ENCODE measurements at places on chromosomes 7 and 10.
A peak's percentile ranks its signal among the peaks of the same experiment; 100 is the strongest.

- DNase-seq, result peak; percentile 43
- H3K4me1 ChIP-seq, result peaks cover 2% of the 10 kb centered on the region
- no peak overlapping the region for H3K4me3 ChIP-seq
- H3K36me3 ChIP-seq, result no peaks in the 10 kb centered on the region
- H3K27me3 ChIP-seq, result no peaks in the 10 kb centered on the region
These were observed 8.3 kb downstream of the MDFIC start for GRCh38 chr7:114930107-114930661.

- H3K4me3 ChIP-seq, result no peak overlapping the region
- DNase-seq, result no peak
- no peak overlapping the region for H3K27ac ChIP-seq
- H3K36me3 ChIP-seq, result no peaks in the 10 kb centered on the region
These were observed 146.2 kb upstream of the SLC26A5 start for GRCh38 chr7:103592187-103592586.

GRCh38 chr7:72035266-72035665 is 376.9 kb downstream of the CALN1 start:
- H3K27ac ChIP-seq, result no peak overlapping the region
- no peaks in the 10 kb centered on the region for H3K36me3 ChIP-seq
- no peak overlapping the region for H3K4me3 ChIP-seq
- no peaks in the 10 kb centered on the region for H3K4me1 ChIP-seq

DNA sequence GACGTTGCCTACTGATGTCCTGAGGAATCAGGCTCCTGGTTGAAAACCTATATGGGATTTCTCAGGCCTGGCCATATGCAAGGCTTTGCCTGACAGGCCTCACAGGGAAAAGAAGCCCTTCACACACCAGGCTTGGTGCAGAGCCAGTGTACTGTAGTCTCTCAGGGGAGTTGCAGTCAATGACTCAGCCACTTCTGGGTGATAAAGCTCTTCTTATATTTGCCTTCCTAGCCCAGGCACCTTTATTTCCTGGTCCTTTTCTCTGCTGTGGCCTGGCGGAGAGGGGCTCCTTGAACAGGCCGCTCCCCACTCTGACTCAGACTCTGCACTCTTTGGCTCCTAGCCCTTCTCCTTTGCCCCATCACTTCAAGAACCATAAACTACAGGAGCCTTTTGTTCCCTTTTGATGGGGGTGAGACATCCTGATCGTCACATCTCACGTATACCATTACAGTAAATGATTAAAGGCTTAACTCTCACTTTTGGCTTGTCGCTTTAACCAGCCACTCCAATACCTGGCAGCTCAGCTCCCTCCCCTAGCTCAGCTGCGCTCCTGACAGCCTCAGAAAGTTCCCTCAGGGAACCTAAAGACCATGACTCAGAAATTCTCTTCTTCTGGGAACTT is 33.5 kb downstream of the DPY19L1 start:
- peak overlapping the region; percentile 98 for H3K27ac ChIP-seq
- H3K27me3 ChIP-seq, result no peaks in the 10 kb centered on the region
- H3K36me3 ChIP-seq, result no peaks in the 10 kb centered on the region
- H3K4me1 ChIP-seq, result peaks cover 5% of the 10 kb centered on the region
- DNase-seq, result peak; percentile 91
- peak overlapping the region; percentile 35 for H3K4me3 ChIP-seq

DNA sequence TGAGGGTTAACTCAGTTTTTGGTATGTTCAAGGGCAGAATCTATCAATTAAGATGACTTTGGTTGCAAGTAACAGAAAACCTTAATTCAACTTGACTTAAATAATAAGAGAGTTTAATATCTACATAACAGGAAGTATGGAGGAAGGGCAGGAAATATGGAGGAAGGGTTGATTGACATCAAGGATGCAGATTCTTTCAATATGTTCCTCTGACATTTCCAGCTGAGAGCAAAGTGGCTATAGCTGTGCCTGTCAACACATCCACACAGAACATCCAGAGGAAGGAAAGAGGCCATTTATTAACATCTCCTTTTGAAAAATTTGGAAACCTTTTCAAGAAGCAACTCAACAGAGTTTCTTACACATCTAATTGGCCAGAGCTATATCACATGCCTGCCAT is 19.4 kb upstream of the RALA start:
- H3K4me1 ChIP-seq, result no peaks in the 10 kb centered on the region
- DNase-seq, result no peak
- no peak overlapping the region for H3K27ac ChIP-seq
- no peak overlapping the region for H3K4me3 ChIP-seq

DNA sequence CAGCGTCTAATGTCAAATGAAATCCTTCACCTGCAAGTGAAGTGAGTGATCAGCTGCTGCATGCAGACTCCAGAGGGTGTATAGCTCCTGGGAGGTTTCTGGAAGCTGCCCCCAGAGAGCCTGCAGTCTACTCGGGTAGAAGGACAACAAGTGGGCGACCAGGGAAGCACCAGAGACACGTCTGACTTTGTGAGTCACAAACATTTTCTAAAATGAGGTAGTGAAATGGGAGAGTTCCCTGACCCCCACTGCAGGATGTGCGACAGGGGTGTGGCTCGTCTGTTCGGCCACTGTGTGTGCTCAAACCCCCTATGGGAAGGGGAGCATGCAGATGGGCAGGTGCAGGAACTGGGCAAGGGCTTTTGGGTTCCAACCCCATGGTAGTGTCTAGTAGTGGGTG is 177.1 kb upstream of the PRKCQ start:
- no peak for DNase-seq
- H3K4me3 ChIP-seq, result no peak overlapping the region
- H3K27ac ChIP-seq, result no peak overlapping the region
- H3K4me1 ChIP-seq, result peaks cover 2% of the 10 kb centered on the region
- no peaks in the 10 kb centered on the region for H3K36me3 ChIP-seq
- peaks cover 22% of the 10 kb centered on the region for H3K27me3 ChIP-seq

GRCh38 chr10:101896225-101896877 is 52.8 kb upstream of the KCNIP2 start:
- DNase-seq, result no peak
- no peaks in the 10 kb centered on the region for H3K27me3 ChIP-seq
- no peaks in the 10 kb centered on the region for H3K4me1 ChIP-seq
- H3K4me3 ChIP-seq, result no peak overlapping the region

GRCh38 chr7:69994886-69995542 is 396.7 kb downstream of the AUTS2 start:
- no peak overlapping the region for H3K4me3 ChIP-seq
- no peak overlapping the region for H3K27ac ChIP-seq
- no peaks in the 10 kb centered on the region for H3K27me3 ChIP-seq

DNA sequence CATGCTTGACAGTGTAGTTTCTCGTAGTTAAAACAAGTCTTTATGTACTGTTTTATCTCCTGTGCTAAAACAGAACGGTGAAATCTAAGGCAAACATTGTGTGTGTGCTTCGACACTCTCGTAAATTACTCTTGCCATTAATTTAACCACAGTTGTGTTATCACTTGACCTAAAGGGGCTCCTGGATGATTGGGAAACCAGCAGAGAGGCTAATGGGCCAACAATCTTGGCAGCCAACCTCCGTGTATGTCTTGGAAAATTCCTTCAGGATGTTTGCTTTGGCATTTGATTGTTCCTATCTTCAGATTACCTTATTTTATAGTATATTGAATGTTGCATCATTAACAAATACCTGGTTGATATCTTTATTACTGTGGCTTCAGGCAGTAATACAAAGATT is 409.5 kb downstream of the SDK1 start:
- H3K4me3 ChIP-seq, result no peak overlapping the region
- peaks cover 2% of the 10 kb centered on the region for H3K4me1 ChIP-seq
- DNase-seq, result no peak
- H3K27ac ChIP-seq, result no peak overlapping the region
- H3K27me3 ChIP-seq, result no peaks in the 10 kb centered on the region
- H3K36me3 ChIP-seq, result no peaks in the 10 kb centered on the region

GRCh38 chr10:60186315-60187071 is 203.2 kb downstream of the ANK3 start:
- no peaks in the 10 kb centered on the region for H3K27me3 ChIP-seq
- H3K4me3 ChIP-seq, result peak overlapping the region; percentile 32
- no peak overlapping the region for H3K27ac ChIP-seq
- H3K4me1 ChIP-seq, result peaks cover 2% of the 10 kb centered on the region
- no peaks in the 10 kb centered on the region for H3K36me3 ChIP-seq

GRCh38 chr10:103140469-103140868 is 52.6 kb downstream of the NT5C2 start:
- no peak overlapping the region for H3K4me3 ChIP-seq
- no peaks in the 10 kb centered on the region for H3K27me3 ChIP-seq
- peaks cover 2% of the 10 kb centered on the region for H3K4me1 ChIP-seq
- peaks cover 17% of the 10 kb centered on the region for H3K36me3 ChIP-seq
- no peak for DNase-seq

DNA sequence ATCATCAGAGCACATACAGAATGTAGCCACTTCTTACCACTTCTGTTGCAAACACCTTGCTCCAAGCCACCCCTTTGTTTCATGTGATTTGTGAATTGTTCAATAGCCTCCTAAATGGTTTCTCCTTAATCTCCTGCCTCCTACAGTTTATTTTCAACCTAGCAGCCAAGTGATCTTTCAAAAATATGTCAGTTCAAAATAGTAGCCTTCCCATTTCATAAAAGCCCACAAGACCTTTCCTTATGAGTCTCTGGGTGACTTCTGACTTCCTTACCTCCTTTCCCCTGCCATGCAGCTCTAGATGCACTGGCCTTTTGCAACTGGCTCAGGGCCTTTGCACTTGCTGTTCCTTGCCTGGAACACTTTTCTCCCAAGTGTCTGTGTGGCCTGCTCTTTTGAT is 4.8 kb downstream of the MINDY4 start:
- no peak overlapping the region for H3K27ac ChIP-seq
- H3K27me3 ChIP-seq, result no peaks in the 10 kb centered on the region
- peaks cover 11% of the 10 kb centered on the region for H3K4me1 ChIP-seq

- no peak overlapping the region for H3K27ac ChIP-seq
- no peak for DNase-seq
- no peaks in the 10 kb centered on the region for H3K27me3 ChIP-seq
- peaks cover 7% of the 10 kb centered on the region for H3K4me1 ChIP-seq
- H3K4me3 ChIP-seq, result no peak overlapping the region
- H3K36me3 ChIP-seq, result peaks cover 17% of the 10 kb centered on the region
These were observed 5.6 kb downstream of the POR start for GRCh38 chr7:75920431-75921161.

DNA sequence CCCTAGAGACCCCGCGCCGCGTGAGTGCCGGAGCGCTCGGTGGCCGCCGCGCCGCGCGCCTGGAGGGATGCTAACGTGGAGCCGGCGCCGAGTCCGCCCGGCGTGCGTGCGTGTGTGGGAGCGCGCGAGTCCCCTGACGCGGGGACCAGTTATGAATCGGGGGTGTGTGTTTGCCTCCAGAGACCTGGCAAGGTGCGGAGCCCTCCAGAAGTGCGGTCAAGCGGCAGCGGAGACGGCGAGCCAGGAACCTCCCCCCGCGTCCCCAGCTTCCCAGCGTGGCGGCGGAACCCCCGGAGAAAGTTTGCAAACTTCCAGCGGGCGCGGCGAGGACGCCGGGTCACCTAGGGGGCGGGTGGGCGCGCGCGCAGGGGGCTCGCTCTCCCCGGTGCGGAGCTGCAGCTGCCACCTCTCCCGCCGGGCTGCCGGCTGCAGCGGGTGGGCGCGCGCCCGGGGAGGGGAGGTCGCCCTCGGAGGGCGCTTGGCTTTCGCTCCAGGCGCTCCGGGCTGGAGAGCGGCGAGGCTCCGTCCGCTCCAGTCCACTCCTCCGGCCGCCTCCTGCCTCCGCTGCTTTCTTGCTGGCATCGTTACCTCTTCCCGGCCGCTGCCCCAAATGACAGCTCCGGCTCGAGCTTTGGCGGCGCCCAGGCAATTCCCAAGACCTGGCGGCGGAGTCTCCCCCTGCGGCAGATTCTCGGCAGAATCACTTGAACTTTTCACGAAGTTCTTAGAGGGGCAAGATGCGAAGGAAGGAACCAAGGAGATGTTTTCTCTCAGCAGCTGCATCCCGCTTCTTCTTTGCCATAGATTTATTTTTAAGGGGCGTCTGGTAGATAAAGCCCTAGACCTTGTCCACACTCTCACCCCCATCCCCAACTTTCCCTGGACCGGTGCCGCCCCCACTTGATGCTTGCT is 2.3 kb upstream of the CREB5 start:
- H3K4me3 ChIP-seq, result peak overlapping the region; percentile 83
- peak; percentile 54 for DNase-seq
- peaks cover 9% of the 10 kb centered on the region for H3K4me1 ChIP-seq
- no peaks in the 10 kb centered on the region for H3K36me3 ChIP-seq

GRCh38 chr7:74093671-74094223 is 10.1 kb downstream of the LIMK1 start:
- DNase-seq, result no peak
- no peak overlapping the region for H3K4me3 ChIP-seq
- peaks cover 39% of the 10 kb centered on the region for H3K4me1 ChIP-seq
- peak overlapping the region; percentile 99 for H3K27ac ChIP-seq

- no peak overlapping the region for H3K4me3 ChIP-seq
- peaks cover 23% of the 10 kb centered on the region for H3K36me3 ChIP-seq
- no peaks in the 10 kb centered on the region for H3K4me1 ChIP-seq
- no peak for DNase-seq
These were observed 59.0 kb downstream of the ZMYND11 start for GRCh38 chr10:194281-194680.

DNA sequence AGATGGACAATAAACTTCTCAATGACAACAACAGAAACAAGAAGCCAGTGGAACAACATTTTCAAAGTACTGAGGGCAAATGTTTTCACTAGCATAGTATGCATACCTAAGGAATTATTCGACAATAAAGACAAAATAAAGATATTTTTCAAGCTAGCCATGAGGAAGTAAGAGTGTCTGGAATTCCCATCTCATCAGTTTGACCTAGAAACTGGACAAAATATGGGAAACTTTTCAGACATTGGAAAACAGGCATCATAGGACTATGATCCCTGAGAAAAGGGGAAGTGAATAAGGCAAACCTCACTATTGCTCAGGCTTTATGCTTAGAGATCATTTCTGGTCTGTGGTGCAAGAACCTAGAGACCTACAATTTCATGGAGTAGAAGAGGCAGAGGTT is 86.3 kb downstream of the OAT start:
- H3K27ac ChIP-seq, result peak overlapping the region; percentile 65
- no peak for DNase-seq
- H3K4me3 ChIP-seq, result no peak overlapping the region

- H3K4me3 ChIP-seq, result no peak overlapping the region
- no peak for DNase-seq
- no peaks in the 10 kb centered on the region for H3K4me1 ChIP-seq
- H3K27ac ChIP-seq, result no peak overlapping the region
- no peaks in the 10 kb centered on the region for H3K36me3 ChIP-seq
- no peaks in the 10 kb centered on the region for H3K27me3 ChIP-seq
These were observed 81.6 kb downstream of the SFMBT2 start for GRCh38 chr10:7329219-7329618.

GRCh38 chr10:51366044-51366443 is 291.8 kb downstream of the PRKG1 start:
- no peaks in the 10 kb centered on the region for H3K4me1 ChIP-seq
- no peaks in the 10 kb centered on the region for H3K36me3 ChIP-seq
- no peak overlapping the region for H3K4me3 ChIP-seq
- no peaks in the 10 kb centered on the region for H3K27me3 ChIP-seq
- DNase-seq, result no peak

DNA sequence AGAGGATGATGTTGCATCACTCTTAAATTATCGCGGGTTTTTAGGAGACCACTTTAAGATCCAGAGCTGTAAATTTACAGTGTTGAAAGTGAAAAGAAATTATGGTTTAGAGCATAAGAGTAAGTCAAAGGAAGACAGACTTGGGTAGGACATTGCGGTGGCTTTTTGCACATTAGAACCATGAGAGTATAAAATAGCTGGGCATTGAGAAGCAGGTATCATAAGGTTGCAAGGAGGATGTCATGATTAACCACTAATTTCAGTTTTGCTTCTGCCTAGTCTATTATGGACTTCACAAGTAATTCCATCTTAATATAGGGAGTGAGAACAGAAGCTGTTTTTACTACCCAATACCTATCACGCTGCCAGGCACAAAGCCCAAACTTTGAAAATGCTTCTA is 57.7 kb downstream of the CALCR start:
- no peak for DNase-seq
- no peak overlapping the region for H3K4me3 ChIP-seq
- no peaks in the 10 kb centered on the region for H3K36me3 ChIP-seq
- no peaks in the 10 kb centered on the region for H3K27me3 ChIP-seq
- no peaks in the 10 kb centered on the region for H3K4me1 ChIP-seq
- H3K27ac ChIP-seq, result no peak overlapping the region
